Activated CD8-positive, alpha-beta memory T cell treated with anti-CD3 and anti-CD28 coated beads, Interleukin-2, amount 50 U/mL, for 48 hours (primary cell): ENCODE measurements at places on chromosomes 3 and 15.

- no peak for DNase-seq
Measured at GRCh38 chr3:123695731-123696640, 111.1 kb upstream of the HACD2 start.

DNA sequence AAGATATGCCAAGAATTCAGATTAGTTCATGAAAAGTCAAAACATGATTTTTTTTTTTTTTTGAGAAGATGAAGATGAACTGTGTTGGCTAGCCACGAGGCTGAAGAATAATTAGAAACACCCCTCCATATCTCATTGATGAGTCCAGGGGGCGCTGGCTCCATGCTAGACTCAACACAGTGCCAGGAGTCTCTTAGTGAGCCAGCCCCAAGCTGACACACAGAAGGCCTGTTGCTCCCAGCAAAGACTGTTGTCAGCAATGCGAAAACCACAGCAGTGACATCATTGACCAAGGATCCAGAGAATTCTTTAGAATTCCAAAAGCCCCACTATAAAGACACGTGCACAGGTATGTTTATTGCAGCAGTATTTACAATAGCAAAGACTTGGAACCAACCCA is 185.2 kb downstream of the ANXA2 start:
- no peak for DNase-seq

DNA sequence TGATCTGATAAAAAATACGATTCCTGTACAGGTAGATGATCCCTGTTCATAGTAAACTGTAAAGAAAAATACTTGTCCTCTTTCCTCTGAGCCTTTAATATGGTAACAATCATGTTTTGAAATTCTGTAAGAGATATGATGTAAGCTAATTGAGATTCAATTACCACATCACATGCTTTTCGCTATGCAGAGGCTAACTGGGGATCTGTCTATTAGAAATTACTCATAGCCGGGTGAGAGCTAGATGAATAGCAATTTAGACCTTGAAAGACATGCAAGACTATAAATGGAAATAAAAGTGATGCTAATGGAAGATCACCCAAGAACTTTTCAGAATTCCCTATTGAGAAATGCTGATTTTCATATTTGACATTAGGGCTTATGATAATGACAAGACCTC is 579.9 kb upstream of the ZNF717 start:
- DNase-seq = no peak

GRCh38 chr3:111319598-111319997 is 222.4 kb upstream of the CD96 start:
- no peak for DNase-seq

GRCh38 chr3:101780661-101781060 is 1.6 kb downstream of the NXPE3 start:
- DNase-seq = no peak

DNA sequence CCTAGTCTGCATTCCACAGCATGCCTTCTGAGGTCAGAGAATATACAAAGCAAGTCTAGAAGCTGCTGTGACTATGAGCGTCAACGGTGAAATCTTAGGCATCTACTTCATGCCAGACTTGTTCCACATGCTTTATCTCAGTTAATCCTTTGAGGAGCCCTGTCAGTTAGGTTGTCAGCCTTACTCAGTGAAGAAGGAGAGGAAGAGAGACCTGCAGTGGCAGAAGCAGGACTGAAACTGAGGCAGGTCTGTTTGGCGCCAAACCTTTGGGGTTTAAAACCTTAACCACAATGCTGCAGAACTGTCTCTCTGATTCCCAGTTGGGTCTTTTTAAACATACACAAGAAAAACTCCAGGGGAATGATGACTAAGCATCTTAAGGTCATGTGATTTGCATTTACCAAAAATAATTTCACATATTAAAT is 139.0 kb upstream of the LIPC start:
- no peak for DNase-seq

- peak; percentile 61 for DNase-seq
Measured at GRCh38 chr15:73683777-73684580, at the start of gene CD276. Gene CD276, plus strand, starts transcription at chr15:73684383. Its CDS starts 15,257 bp downstream, at chr15:73699640.

DNA sequence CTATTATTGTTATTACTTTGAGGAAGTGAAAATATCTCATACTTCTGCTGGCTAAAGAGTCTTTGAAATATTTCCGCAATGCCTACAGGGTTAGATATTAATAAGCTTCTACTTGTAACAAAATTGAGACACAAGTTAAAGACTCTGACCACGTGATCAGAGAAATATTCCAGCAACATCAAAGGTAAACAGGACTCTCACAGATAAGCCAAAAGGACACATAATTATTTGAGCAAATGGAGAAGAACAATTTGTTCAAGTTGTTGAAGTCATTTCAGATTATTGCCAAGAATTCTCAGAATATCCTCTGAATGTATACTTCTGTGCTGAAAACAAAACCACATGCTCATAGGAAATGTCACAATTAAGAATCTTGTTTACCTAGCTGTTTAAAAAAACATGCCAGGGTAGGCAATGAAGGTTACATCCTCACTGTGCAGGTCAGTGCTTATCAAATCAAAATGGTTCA is 225.8 kb upstream of the ALCAM start:
- DNase-seq = no peak
